ENCODE measurements at places on chromosomes 6 and 20.

DNA sequence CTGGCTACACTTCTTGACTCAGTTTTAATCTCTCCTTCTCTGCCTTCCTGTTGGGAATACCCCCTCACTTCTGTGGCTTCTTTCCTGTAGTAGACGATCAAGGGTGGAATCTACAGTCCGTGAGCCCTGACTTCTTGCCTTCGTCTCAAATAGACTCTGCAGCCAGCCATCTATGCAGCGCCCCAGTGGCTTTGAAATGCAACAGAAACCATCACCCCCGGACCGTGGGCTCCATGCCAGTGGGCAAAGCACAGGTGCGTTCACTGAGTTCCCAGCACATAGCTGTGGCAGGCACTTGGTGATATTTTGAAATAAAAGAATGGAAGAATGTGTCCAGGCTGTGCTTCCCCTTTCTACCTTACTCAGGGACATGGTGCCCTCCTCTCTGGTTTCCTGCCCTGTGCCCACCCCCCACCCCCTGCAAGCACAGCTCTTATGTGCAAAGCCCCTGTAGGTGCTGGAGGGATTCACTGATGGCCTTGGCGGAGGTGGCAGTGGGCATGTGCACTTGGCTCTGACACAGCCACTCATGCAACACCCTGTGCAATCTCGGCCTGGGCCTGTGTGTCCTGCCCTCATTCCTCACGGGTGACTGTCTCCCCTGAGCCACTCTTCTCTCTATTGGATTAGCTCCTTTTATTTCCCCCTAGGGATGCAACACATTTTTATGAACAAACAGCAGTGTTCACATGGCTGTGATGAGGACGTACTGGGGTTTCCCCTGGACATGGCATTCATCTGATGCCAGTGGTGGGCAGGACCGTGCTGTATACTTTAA is 5.5 kb upstream of the CDSN start:
- DNase-seq = no peak

DNA sequence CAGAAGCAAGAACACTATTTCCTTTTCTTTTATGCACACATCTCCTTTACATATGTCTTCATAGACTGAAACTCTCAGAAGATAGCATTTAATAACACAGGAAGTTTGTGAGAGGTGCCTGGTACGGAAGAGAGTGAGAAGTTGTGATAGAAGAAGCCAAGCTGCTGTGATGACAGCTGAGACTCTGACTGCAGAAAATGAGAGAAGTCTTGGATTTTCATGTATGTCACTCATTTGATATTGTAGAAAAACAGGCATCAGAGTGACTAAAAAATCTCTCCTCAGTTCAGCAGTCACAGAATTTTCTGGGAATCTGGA is 154.9 kb upstream of the BMP2 start:
- no peak for DNase-seq

DNA sequence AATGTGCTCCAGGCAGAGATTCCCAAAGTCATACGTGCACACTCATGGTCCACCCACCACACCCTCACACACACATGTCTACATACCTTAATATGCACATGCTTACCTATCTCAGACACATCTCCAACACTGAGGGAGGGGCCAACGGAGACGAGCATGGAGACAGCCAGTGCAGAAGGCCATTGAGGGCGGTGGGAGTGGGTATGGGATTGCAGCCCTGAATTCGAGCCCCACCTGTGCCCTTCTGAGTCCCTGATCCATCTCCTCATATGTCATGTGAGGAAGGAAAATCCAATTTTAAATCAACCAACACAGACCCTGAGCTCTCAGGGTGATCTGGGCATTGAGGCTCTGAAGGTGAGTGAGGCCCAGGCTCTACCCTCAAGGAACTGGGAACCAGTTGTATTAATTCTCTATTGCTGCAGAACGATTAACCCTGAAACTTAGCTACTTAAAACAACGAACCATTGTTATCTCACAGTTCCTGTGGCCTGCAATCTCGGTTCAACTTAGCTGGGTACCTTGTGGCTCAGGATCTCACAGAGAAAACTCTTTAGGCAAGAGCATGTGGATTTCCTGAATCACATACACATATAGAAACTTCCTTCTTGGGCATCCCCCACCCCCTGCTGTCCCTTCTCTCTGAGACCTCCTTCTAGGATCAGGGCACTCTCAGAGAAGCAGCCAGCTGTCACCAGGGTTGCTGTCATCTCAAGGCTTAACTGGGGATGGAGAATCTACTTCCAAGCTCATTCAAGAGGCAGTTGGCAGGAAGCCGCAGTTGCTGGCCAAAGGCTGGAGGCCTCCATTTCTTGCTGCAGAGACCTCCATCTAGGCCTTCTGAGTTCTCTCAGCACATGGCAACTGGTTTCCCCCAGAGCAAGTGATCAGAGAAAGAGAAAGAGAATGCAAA is 28.3 kb downstream of the GLP1R start:
- no peak for DNase-seq

GRCh38 chr6:34174846-34175399 is 29.0 kb upstream of the GRM4 start:
- DNase-seq = no peak

- no peak for DNase-seq
Observed at GRCh38 chr6:70277470-70277869, 25.4 kb downstream of the COL9A1 start.

DNA sequence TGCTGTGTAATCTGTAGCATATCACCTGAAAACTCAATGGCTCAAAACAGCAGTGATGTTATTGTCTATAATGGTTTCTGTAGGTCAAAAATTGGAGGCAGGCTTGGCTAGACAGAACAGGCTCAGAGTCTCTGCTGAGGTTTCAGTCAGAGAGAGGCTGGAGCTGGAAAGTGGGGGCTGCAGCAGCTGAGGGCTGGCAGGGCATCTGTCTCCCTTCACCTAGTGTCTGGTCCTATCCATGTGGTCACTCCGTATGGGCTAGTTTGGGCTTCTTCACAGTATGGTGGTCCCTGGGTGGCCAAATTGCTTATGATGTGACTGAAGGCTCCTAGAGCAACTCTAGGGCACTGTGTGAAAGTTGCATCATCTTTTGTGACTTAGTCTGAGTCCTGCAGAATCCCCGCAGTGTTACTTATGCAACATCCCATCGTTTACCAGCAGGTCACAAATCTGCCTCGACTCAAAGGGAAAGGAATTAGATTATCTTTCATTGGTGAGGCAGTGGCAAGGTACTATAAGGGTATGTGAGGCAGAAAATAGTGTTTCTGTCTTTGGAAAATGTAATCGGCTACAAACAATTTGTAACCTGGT is 497.0 kb downstream of the EPHA7 start:
- no peak for DNase-seq

GRCh38 chr6:160102956-160103824 is 18.4 kb upstream of the SLC22A1 start:
- DNase-seq = no peak

DNA sequence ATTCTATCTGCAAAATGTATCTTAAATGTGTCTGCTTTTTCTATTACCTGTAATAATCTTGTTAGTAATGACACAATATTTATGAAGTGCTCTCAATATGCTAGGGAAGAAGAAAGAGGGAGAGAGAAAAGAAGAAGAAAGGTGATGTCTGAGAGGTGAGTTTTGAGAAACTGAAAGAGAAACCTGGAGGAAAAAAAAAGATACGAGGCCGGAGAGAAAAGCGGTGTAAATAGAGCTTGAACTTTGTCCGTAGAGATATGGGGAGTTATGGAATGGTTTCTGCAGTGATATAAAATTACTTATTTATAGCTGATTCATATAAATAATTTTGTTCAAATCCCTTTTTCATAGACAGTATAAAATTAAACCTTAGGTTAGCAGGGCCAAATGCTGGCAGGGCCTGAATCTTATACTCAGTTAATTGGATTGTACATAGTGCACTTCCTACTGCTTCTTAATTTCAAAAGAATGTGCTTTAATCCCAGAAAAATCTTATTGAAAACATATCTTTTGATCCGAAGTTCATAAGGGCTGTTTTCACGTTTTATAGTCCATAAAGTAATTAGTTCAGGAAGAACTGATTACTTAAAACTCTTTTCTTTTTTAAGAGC is 43.0 kb downstream of the MYB start:
- DNase-seq = no peak

GRCh38 chr20:4602297-4602631 is 119.4 kb upstream of the PRND start:
- DNase-seq = no peak

DNA sequence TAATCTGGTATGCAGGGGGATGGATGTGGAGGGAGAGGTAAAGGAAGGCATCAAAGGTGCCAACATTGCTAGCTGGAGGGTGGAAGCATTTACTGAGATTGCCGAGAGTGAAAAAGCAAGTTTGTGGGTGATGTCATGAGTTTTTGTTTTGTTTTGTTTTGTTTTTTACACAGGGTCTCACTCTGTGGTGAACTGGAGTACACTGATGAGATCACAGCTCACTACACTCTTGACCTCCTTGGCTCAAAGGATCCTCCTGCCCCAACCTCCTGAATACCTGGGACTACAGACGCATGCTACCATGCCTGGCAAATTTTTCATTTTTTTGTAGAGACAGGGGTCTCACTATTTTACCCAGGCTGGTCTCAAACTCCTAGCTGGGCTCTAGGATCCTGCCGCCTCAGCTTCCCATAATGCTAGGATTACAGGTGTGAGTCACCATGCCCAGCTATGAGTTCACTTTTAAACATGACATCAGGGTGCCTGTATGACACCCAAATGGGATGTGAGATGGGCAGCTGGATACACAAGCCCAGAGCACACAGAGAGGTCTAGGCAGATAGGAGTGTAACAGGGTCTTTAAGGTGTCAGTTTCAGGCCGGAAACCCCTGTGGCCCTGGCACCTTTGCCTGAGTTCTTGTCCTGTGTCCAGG is 35.1 kb upstream of the HMGA1 start:
- DNase-seq = no peak

GRCh38 chr6:130852844-130853554 is 25.8 kb downstream of the SMLR1 start:
- DNase-seq = no peak

DNA sequence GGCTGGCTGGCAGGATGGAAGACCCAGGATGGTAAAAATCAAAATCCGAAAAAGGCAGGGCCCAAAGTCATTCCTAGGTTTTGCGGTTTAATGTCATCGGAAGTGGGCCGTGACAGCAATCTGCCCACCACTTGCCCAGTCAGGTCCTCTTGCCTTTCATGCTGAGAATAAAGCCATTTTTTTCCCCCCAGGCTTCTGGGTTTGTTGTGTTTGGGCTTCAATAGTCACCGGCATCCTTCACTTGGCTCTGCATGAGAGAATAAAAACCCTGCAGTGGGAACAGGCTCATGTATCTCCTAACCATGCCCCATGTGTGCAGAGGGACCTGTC is 56.1 kb downstream of the MEP1A start:
- DNase-seq = no peak

- DNase-seq = no peak
Observed at GRCh38 chr6:25478973-25479372, 173.0 kb upstream of the SCGN start.

Data from NCI-H1436 treated with DMSO at 0.1 percent for 48 hours (cell line).